ENCODE measurements at places on chromosomes 6 and 20. TPM values are rescaled to one million over a fixed set of nuclear protein-coding genes. Genes with fewer than 3 reads are reported as not detected.

- ATAC-seq = no peak
Measured at GRCh38 chr20:63049561-63050221, 42.9 kb upstream of the BHLHE23 start.

Gene NPEPL1
- 23.0 TPM for total RNA-seq

GRCh38 chr6:148140772-148141557 is 201.7 kb upstream of the SASH1 start:
- ATAC-seq = no peak

Gene TGM6
- total RNA-seq = not detected

Gene DDX27
- 35.6 TPM for total RNA-seq

DNA sequence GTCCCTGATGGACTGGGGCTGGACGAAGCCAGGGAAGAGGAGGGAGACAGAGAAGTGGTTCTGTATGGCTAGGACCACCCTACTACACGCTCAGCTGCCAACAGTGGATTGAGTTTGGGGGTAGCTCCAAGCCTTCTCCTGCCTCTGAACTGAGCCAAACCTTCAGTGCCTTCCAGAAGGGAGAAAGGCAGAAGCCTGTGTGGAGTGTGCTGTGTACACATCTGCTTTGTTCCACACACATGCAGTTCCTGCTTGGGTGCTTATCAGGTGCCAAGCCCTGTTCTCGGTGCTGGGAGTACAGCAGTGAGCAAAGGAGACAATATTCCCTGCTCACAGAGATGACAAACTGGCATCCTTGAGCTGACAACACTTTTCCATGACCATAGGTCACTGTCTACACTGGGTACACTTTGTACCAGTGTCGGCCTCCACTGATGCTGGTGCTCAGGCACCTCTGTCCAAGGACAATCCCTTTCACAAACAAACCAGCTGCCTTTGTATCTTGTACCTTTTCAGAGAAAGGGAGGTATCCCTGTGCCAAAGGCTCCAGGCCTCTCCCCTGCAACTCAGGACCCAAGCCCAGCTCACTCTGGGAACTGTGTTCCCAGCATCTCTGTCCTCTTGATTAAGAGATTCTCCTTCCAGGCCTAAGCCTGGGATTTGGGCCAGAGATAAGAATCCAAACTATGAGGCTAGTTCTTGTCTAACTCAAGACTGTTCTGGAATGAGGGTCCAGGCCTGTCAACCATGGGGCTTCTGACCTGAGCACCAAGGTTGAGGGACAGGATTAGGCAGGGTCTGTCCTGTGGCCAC is 11.3 kb upstream of the RBCK1 start:
- ATAC-seq = no peak

- peak; percentile 48 for ATAC-seq
Measured at GRCh38 chr6:47097092-47097945, 55.2 kb upstream of the ADGRF1 start.

- no peak for ATAC-seq
Measured at GRCh38 chr6:90644492-90644891, 57.6 kb upstream of the MAP3K7 start.

- ATAC-seq = no peak
Measured at GRCh38 chr20:39789411-39789810, 827.3 kb downstream of the DHX35 start.

Gene LRFN2
- 0.08 TPM for total RNA-seq

DNA sequence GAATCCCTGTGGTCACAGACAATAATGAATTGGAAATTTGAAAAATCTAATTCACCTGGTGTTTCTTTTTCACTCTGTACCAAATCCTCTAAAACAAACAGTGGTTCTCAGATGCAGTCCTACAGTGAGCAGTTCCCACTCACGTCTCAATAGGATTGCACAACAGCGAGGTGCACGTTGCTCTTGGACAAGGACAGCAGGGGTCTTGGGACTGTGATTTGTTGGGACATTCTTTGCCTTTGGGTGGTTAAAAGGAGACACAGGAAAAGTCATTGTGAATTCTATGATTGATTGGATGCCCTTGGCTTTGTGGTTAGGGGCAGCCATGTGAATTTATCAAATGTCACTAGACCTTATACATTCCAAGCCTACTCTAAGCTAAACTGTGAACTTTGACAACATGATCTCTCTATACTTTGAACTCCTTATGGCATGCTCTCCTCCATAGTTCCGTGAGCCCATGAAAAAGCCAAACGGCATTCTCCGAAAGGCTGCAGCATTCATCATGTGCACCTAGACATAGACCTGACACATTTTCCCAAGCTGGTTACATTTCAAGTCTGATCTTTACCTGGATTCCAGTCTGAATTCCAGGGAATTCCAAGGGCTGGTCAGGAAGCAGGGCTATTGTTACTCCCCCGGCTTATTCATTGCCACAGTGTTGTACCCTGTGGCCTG is 647 bp downstream of the UNC93A start:
- no peak for ATAC-seq
